ENCODE measurements at places on chromosomes 12 and 14. TPM values are rescaled to one million over a fixed set of nuclear protein-coding genes. Genes with fewer than 3 reads are reported as not detected.

The RPL10L gene
- not detected for total RNA-seq

The CMKLR1 gene
- 0.50 TPM for total RNA-seq

DNA sequence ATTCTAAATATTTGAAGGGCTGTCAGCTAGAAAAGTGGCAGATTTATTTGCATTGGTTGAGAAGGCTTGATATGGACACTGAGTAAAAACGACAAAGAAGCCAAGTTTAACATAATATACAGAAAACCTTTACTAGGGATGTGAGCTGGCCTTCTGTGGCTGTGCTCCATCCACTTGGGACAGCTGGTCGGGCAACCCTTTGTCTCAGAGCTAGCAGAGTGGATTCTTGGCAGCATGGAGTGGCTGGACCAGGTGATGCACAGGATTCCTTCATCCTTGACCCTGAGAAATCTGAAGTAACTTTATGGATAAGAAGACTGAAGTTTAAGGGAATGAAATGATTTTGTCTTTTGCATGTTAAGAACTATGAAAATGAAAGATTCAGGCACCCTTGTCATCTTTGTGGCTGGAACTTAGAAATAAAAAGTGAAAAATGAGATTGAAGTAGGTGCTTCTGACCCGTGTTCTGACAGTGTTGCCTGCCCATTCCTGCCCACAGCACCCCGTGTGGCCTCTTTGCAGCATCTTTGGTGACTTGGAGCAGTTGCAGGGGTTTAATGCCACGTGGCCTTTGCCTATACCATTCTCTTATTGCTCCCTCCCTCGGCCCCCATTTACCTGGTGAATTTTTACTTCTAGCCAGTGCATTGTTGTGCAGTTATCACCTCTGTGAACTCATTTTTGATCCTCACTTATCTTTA, 32.6 kb downstream of the PELI2 start:
- peaks cover 5% of the 10 kb centered on the region for H3K36me3 ChIP-seq
- no peak overlapping the region for H3K27ac ChIP-seq
- H3K4me3 ChIP-seq = no peak overlapping the region
- peaks cover 35% of the 10 kb centered on the region for H3K4me1 ChIP-seq
- no peak for DNase-seq

GRCh38 chr12:26854031-26854390, 21.0 kb upstream of the ITPR2 start:
- peak overlapping the region; percentile 19 for H3K27ac ChIP-seq
- no peaks in the 10 kb centered on the region for H3K27me3 ChIP-seq
- H3K36me3 ChIP-seq = no peaks in the 10 kb centered on the region
- no peak overlapping the region for H3K4me3 ChIP-seq
- DNase-seq = no peak

- H3K27ac ChIP-seq = peak overlapping the region; percentile 13
- H3K27me3 ChIP-seq = peaks cover 3% of the 10 kb centered on the region
- peak overlapping the region; percentile 21 for H3K4me3 ChIP-seq
- peaks cover 4% of the 10 kb centered on the region for H3K36me3 ChIP-seq
- DNase-seq = no peak
These were observed 111.8 kb downstream of the PRKCH start for GRCh38 chr14:61433169-61433568.

GRCh38 chr12:91441993-91442952, 259.7 kb upstream of the DCN start:
- no peaks in the 10 kb centered on the region for H3K27me3 ChIP-seq
- H3K27ac ChIP-seq = no peak overlapping the region
- no peaks in the 10 kb centered on the region for H3K36me3 ChIP-seq
- H3K4me3 ChIP-seq = no peak overlapping the region
- H3K4me1 ChIP-seq = peaks cover 4% of the 10 kb centered on the region
- no peak for DNase-seq

DNA sequence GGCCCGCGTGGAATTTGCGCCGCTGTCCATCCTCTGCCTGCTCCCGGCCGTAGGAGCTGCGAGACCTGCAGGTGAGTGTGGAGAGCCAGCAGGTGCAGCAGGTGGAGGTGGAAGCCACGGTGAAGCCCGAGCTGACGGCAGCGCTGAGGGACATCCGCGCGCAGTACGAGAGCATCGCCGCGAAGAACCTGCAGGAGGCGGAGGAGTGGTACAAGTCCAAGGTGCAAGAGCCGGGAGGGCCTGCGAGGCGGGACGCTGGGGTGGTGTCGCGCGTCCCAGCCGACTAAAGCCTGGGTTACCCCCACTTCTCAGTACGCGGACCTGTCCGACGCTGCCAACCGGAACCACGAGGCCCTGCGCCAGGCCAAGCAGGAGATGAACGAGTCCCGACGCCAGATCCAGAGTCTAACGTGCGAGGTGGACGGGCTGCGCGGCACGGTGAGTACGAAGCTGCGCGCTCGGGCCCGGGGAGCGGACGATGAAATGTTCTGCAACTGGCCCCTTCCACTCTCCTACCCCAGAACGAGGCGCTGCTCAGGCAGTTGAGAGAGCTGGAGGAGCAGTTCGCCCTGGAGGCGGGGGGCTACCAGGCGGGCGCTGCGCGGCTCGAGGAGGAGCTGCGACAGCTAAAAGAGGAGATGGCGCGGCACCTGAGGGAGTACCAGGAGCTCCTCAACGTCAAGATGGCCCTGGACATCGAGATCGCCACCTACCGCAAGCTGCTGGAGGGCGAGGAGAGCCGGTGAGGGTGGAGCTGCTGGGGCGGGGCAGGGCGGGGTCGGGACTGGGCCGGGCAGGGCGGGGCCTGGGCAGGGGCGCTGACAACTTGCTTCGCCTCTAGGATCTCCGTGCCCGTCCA, 2.1 kb downstream of the PRPH start:
- no peaks in the 10 kb centered on the region for H3K4me1 ChIP-seq
- H3K27me3 ChIP-seq = peaks cover 80% of the 10 kb centered on the region
- no peak for DNase-seq
- H3K4me3 ChIP-seq = peak overlapping the region; percentile 71

DNA sequence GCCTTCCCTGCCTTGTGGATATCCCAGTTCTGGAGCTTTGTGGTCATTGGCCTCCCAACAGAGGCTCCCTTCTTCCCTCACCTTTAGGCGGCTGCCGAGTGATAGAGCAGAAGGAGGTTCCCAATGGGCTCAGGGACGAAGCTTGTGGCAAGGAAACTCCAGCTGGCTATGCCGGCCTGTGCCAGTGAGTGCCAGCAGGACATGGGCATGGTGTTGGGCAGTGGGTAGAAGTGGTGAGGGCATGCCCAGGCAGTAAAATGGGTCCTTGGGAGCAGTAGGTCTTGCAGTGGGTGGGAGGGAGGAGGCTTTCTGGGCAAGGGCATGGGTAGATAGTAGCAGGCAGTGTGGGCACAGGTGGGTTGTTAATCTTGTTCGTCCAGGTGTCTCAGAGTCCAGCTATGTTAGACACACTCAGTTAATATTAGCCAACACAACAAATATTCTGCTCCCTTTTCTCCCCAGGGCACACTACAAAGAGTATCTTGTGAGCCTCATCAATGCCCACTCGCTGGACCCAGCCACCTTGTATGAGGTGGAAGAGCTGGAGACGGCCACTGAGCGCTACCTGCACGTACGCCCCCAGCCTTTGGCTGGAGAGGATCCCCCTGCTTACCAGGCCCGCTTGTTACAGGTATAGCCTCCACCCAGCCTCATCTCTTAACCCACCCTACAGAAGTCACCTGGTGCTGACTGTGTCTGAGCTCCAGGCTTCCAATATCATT, 1.1 kb upstream of the IRF9 start:
- no peak for DNase-seq
- no peaks in the 10 kb centered on the region for H3K27me3 ChIP-seq
- H3K4me3 ChIP-seq = peak overlapping the region; percentile 8
- H3K36me3 ChIP-seq = peaks cover 27% of the 10 kb centered on the region
- H3K27ac ChIP-seq = peak overlapping the region; percentile 27

DNA sequence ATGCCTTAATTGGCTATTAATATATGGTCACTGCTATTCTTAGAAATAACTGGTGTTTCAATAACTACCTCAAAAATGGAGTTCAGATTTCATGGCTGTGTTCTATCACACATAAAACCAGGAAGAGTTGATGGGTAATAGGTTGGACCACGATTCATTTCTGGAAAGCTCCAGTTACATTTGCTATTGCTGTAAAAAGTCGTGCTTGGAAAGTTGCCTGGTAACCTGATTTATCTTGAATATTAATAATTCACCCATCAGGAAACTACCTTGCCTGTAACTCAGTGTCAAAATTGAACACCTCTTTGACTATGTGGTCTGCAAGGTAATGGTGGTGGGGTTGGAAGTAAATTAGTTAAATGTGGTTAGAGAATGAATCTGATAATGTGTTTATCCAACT, 104.7 kb upstream of the IFNG-AS1 start:
- H3K27ac ChIP-seq = no peak overlapping the region
- peaks cover 6% of the 10 kb centered on the region for H3K4me1 ChIP-seq
- DNase-seq = no peak
- peaks cover 2% of the 10 kb centered on the region for H3K27me3 ChIP-seq
- H3K36me3 ChIP-seq = no peaks in the 10 kb centered on the region
- H3K4me3 ChIP-seq = no peak overlapping the region

DNA sequence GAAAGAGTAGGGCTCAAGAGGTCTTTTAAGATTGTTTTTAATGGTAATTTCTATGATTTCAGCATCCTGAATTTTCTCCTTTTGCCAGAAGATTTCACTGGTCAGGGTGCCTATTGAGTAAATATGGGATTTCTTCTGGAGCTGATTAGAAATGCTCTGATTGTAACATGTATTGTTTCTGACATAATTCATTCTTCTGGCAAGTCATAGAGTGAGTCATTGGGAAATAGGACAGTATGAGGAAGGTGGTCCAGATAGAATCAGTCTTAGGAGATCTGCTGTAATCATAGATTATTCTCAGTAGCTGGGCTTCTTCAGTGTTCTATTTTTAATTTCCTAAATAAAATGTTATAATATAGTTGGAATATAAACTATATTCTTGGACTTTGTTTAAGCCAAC, 182.0 kb upstream of the NAV3 start:
- H3K27ac ChIP-seq = no peak overlapping the region
- H3K27me3 ChIP-seq = no peaks in the 10 kb centered on the region
- peaks cover 12% of the 10 kb centered on the region for H3K4me1 ChIP-seq
- DNase-seq = no peak
- no peak overlapping the region for H3K4me3 ChIP-seq

GRCh38 chr12:98360401-98360800, 155.0 kb upstream of the TMPO start:
- H3K27me3 ChIP-seq = peaks cover 23% of the 10 kb centered on the region
- H3K4me1 ChIP-seq = no peaks in the 10 kb centered on the region
- no peak overlapping the region for H3K4me3 ChIP-seq
- no peak overlapping the region for H3K27ac ChIP-seq
- no peak for DNase-seq

GRCh38 chr14:69913686-69914085, 34.5 kb downstream of the SMOC1 start:
- H3K27me3 ChIP-seq = no peaks in the 10 kb centered on the region
- H3K27ac ChIP-seq = no peak overlapping the region
- H3K4me3 ChIP-seq = no peak overlapping the region
- no peaks in the 10 kb centered on the region for H3K4me1 ChIP-seq
- DNase-seq = no peak

All from type B pancreatic cell (in vitro differentiated cells).